NCI-H774 (cell line): ENCODE measurements at places on chromosomes 16 and 17.

- no peak for DNase-seq
Measured at GRCh38 chr17:182050-182751, 751 bp upstream of the DOC2B start.

- no peak for DNase-seq
Measured at GRCh38 chr17:2869604-2870003, 73.4 kb downstream of the RAP1GAP2 start.

GRCh38 chr16:80079072-80079471, 461.7 kb upstream of the DYNLRB2 start:
- DNase-seq, result no peak

- DNase-seq, result no peak
Measured at GRCh38 chr16:22672830-22673210, 141.1 kb upstream of the HS3ST2 start.

DNA sequence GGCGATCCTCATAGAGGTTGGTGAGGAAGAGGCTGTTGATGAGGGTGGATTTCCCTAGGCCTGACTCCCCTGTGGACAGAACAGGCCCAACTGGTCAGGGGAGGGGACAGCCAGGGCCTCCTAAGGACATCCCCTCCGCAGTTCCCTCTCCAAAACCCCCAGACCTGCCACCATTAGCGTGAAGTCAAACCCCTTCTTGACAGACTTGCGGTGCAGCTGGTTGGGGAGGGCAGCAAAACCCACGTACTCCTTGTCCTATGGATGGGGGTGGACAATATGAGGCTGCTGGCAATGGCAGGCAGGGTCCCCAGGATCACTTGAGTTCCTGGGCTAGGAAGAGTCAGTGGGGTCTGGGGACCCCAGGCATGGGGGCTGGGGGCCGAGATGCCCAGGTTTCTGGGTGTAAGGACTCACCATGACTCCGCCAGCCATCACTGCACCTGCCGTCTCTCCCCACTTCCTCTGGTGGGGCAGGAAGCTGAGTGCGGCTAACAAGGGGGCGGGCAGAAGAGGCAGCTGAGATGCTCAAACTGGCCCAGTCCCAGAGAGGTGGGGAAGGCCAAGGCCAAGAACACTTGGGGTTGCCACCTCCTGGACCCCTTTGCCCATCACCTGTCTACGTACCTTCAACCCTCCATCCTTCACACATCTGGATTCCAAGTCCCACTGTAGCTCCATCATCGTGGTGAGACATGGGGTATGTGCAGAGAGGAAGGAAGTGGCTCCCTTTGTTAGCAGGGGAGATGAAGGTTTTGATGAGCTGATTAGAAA, at the start of gene SEPTIN1:
TSS of gene SEPTIN1 (minus strand) at position 451 of the 771 bp plus-strand sequence. CDS start at position 432, 19 bp downstream.
- no peak for DNase-seq

DNA sequence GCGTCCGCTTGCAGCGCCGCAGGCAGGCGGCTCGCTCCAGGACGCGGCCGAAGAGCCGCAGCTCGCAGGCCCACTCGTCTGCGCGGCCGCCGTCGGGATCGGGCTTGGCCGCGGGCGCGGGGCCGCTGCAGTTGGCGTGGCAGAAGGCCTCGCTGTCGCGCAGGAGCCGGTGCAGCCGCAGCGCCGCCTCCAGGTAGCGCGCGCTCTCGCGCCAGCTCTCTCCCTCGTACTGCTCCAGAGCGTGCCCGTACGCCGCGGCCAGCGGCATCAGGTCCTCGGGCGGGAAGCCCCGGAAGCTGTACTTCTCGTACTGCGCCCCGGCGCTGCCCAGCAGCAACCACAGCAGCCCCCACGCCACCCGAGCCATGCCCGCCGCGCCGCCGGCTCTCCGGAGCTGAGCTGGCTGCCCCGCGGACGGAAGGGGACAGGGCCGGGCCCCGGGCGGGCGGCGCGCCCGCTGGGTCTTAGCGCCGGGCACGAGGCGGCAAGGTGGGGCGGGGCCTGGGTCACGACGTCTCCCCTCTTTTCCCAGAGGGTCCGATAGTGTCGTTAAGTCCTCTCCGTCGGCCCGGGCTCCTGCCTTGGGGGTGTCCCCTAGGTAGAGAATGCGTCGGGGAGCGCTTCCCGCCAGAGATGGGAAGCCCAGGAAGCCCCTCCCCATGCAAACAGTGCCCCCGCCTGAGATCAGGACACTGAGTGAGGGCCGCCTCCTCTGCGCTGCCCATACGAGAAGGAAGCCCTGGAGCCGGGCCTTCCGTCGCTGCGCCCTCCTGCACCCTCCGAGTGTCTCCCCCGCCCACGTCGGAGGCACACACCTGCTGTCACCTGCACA, at the start of gene P3H4:
TSS of gene P3H4 (minus strand) at position 401 of the 832 bp plus-strand sequence. CDS start at position 367, 34 bp downstream.
- DNase-seq, result peak; percentile 74

- no peak for DNase-seq
Measured at GRCh38 chr16:73616770-73617169, 568.8 kb upstream of the ZFHX3 start.

GRCh38 chr17:65099941-65100315, 37.2 kb upstream of the RGS9 start:
- DNase-seq, result peak; percentile 59

- no peak for DNase-seq
Measured at GRCh38 chr16:51877686-51878085, 669.3 kb downstream of the TOX3 start.

DNA sequence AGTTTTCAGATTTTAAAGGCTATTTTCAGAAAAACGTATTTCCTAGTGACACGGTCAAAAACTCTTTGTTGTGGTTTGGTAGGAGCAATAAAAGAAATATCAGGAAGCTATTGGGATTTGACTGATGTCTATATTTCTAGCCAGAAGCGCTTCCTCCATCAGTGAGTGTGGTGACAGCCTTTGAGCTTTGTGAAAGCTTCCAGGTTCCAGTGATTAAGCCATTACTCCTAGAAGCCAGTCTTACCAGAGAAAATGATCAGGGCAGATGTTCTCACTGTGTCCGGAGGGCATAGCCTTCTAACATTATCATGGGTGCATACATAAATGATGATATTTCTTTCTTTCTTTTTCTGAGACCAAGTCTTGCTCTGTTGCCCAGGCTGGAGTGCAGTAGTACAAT, 39.6 kb downstream of the MAP2K6 start:
- DNase-seq, result no peak

DNA sequence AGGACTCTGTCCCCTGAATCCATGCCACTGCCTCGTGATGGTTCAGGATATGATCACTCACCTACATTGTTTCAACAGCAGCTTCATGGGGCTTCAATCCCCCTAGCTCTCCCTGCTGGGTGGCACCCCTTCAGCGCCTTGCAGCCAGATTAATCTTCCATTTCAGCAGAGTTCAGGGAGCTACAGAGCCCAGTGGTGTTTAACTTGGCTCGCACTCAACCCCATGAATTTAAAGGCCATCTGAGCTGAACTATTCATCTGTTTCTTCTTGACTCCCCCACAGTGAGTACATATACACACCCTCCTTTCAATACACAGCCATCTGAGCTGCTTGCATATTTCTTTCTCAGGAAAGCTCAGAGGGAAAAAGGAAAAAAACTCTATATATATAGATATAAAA, 202.8 kb upstream of the C16orf82 start:
- DNase-seq, result no peak

GRCh38 chr17:67717192-67717623, 528 bp upstream of the NOL11 start:
- DNase-seq, result peak; percentile 38

- DNase-seq, result no peak
Measured at GRCh38 chr17:29158096-29158487, 22.1 kb downstream of the MYO18A start.

DNA sequence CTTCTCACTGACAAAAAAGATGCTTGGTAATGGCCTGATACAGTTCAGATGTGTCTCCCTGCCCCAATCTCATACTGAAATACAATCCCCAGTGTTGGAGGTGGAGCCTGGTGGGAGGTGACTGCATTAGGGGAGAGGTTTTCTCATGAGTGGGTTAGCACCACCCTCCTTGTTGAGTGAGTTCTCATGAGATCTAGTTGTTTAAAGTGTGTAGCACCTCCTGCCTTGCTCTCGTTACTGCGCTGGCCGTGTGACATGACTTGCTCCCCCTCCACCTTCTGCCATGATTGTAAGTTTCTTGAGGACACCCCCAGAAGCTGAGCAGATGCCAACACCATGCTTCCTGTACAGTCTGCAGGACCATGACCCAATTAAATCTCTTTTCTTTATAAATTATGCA, 5.0 kb downstream of the TSR1 start:
- no peak for DNase-seq

GRCh38 chr16:1613211-1613622, 1.1 kb downstream of the CRAMP1 start:
- no peak for DNase-seq

DNA sequence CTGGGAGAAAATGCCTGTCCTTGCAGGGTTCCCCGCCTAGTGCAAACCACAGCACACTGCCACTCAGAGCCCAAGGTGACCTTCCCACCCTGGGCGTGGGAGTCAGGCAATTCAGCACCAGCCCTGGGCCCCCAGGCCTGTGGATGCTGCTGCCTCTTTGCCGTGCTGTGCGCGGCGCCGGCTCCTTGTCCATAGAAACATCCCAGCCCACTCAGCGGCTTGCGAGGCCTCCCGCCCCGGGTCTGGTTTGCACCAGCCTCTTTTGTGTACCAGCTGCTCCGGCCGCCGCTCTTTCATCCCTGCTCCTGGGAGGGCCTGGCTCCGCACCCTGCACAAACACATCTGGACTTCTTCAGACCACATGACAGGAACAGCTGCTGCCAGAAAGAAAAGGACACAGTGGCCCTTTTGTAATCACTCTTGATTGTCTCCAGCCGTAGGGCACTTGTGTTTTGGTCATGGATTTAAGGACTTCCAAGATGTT, 75.4 kb upstream of the SDK2 start:
- DNase-seq, result peak; percentile 82

GRCh38 chr17:31582151-31582907, 190.9 kb downstream of the RAB11FIP4 start:
- DNase-seq, result no peak

GRCh38 chr17:27766438-27766837, 33.9 kb downstream of the NOS2 start:
- DNase-seq, result no peak

DNA sequence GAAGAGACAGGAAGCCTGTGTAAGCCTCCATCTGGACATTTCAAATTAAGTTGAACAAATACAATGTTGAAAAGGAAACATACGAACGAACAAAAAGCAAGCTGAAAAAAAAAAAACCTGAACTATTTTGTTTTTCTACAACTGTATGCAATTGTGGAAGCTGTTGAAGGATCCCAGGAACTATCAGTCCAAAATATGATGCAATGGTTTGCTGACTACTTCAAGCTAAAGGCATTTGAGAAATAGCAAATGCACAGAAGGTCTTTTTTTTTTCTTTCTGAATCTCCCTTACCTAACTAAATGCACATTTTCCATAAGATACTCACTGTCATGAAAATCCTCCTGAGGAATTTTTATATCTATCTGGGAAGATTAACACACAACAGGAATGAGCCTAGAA, 40.2 kb downstream of the MAF start:
- DNase-seq, result no peak

GRCh38 chr17:39687101-39687545, 734 bp downstream of the PGAP3 start:
- no peak for DNase-seq

- DNase-seq, result no peak
Measured at GRCh38 chr16:27437946-27438345, 36.0 kb downstream of the IL21R start.

GRCh38 chr16:2155977-2156848, 631 bp downstream of the TRAF7 start:
- no peak for DNase-seq

DNA sequence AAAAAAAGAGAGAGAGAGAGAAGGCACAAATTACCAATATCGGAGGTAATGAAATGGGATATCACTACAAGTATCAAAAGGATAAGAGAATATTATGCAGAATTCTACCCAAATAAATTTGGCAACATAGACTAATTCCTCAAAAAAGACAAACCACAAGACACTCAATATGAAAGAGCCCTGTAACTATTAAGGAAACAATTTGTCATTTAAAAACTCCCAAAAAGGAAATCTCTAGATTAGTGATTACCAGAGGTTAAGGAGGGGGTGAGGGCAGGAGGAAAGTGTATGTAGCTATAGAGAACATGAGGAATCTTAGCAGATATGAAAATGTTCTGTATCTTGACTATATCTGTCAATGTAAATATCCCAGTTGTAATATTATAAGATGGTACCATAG, 54.0 kb downstream of the CFDP1 start:
- DNase-seq, result no peak

GRCh38 chr16:12098429-12099310, 122.1 kb downstream of the SNX29 start:
- no peak for DNase-seq

- DNase-seq, result no peak
Measured at GRCh38 chr17:82215095-82215971, 2.7 kb upstream of the CCDC57 start.

DNA sequence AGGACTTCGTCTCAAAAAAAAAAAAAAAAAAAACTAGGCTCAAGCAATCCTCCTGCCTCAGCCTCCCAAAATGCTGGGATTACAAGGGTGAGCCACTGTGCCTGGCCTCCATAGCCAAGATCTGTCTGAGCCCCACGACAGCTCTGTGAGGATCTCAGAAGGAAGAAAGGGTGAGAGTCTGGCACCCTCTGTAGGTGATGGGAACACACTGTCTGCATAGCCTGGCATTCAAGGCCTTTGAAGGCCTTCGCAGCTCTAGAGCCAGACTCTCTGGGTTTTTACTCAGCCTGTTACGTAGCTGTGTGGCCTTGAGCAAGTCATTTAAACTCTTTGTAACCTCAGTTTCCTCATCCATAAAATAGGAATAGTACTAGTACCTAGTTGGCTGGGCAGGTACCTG, 6.3 kb upstream of the XPO6 start:
- DNase-seq, result no peak

GRCh38 chr16:56336071-56336688, 89.2 kb downstream of the AMFR start:
- no peak for DNase-seq

DNA sequence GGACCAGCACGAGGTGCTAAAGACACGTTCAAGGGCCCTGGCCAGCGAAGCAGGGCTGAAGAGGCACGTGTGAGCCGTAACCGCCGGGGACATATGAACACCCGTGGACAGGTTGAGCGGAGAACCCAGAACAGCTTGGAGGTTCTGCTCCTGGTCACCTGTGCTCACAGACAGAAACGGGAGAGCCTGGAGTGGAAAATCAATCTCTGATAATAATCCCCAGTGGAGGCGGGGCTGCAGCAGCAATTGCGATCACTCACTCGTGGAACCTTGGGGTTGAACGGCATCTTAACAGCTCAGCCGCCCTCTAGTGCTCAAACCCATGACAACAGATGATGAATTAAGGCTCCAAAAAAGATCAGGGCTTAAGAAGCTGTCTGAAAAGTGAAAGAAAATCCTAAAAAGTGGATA, 25.6 kb downstream of the WIPI1 start:
- no peak for DNase-seq
